ENCODE measurements at places on chromosomes 3 and 15. TPM values are rescaled to one million over a fixed set of nuclear protein-coding genes. Genes with fewer than 3 reads are reported as not detected.

DNA sequence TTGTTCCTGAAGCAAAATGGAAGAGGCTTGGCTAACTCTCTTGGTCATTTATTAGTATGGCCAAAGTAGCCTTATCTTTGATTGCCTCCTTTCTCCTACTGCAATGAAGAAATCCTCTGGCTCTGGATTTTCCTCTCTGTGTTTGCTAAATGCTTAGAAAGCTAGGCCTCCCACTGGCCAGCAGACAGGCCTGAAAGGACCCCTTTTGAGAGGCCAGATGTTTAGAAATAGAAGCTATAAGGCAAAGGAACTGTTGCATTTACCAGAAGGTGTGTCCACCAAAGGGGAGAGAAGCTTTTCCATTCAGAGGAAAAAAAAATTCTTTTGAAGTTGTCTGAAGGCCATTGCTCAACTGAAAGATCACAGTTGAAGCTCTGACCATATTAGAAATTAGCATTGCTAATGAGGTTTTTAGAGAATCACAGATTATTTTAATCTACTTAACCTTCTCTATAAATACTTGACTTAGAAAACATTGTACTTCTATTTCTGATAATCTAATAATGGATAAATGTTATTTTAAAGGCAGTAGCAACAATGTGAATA is 160.8 kb downstream of the SYNPR start:
- H3K27ac ChIP-seq = no peak overlapping the region
- H3K27me3 ChIP-seq = peaks cover 22% of the 10 kb centered on the region
- H3K36me3 ChIP-seq = no peaks in the 10 kb centered on the region
- no peak overlapping the region for H3K4me3 ChIP-seq
- DNase-seq = no peak

GRCh38 chr15:86001200-86001599 is 78.5 kb upstream of the AGBL1 start:
- H3K36me3 ChIP-seq = no peaks in the 10 kb centered on the region
- no peak overlapping the region for H3K4me3 ChIP-seq
- no peak overlapping the region for H3K27ac ChIP-seq
- H3K27me3 ChIP-seq = peaks cover 7% of the 10 kb centered on the region
- DNase-seq = no peak

DNA sequence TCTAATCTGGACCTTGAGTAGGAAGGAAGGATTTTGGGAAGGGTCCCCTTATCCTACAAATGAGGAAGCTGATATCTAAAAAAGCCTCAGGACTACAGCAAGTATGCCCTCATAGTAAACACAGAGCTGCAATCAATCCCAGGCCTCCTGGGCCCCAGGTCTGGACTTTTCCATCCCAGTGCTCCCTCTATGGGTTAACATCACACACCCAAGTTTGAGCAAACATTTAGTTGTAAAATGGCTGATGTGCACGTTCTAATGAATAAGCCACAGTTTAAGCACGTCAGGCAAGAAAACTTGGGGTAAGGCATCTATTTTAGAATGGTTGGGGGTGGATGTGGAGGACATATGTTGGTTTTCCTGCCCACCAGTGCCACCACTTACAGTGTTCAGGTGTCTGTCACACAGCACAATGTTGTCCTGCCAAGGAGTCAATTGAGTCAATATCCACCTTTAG is 44.3 kb upstream of the UBE2E1 start:
- H3K27me3 ChIP-seq = no peaks in the 10 kb centered on the region
- H3K4me3 ChIP-seq = no peak overlapping the region
- no peak overlapping the region for H3K27ac ChIP-seq
- no peaks in the 10 kb centered on the region for H3K36me3 ChIP-seq
- peaks cover 10% of the 10 kb centered on the region for H3K4me1 ChIP-seq

DNA sequence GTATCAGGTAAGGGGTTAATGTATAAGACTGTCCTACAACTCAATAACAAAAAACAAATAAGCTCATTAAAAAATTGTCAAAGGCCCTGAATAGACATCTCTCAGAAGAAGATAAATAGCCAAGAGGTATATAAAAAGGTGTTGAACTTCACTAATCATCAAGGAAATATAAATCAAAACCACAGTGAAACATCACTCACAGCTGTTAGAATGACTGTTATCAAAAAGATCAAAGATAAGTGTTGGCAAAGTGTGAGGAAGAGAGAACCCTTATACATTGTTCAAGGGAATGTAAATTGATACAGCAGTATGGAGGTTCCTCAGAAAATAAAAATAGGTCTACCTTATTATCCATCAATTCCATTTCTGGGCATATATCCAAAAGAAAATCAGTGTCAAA is 95.5 kb downstream of the FILIP1L start:
- peak overlapping the region; percentile 50 for H3K27ac ChIP-seq
- peaks cover 3% of the 10 kb centered on the region for H3K36me3 ChIP-seq
- no peaks in the 10 kb centered on the region for H3K27me3 ChIP-seq

GRCh38 chr3:106540743-106541142 is 671.9 kb upstream of the CBLB start:
- H3K4me3 ChIP-seq = no peak overlapping the region
- no peak overlapping the region for H3K27ac ChIP-seq
- no peak for DNase-seq

RTP3 gene
- total RNA-seq = not detected

GRCh38 chr3:43921056-43921648 is 230.4 kb downstream of the ABHD5 start:
- H3K27ac ChIP-seq = no peak overlapping the region
- H3K27me3 ChIP-seq = peaks cover 12% of the 10 kb centered on the region
- no peaks in the 10 kb centered on the region for H3K36me3 ChIP-seq
- no peak overlapping the region for H3K4me3 ChIP-seq
- H3K4me1 ChIP-seq = peaks cover 12% of the 10 kb centered on the region

DNA sequence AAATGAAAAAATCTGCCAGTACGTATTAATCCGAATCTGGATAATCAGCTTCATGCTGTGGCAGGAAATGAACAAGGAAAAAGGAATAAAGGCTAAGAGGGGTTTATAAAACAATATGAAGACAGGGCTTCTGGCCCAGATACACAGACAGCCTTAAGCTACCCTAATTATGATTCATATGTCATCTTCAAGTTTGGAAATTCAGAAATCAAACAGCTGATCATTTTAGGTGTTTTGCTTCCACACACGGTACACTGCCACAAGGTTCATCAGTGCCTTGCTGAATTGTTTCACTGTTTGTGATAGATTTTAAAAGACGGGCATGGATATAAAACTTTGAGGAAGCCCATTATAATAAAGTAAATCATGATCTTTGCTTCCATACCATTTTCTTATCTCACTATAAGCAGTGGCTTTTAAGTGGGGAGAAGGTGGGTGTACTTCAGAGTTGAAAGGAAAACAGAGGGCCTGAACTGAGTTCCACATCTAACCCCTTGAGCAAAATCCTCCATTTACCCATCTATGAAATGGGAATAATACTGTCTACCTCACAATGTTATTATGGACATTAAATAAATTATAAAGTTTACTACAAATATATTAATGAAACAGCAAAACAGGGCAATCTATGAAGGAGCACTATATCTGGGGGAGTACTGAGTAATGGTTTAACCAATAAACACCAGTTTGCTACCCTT is 15.7 kb downstream of the GTPBP8 start:
- no peak overlapping the region for H3K4me3 ChIP-seq
- H3K27ac ChIP-seq = no peak overlapping the region
- H3K36me3 ChIP-seq = peaks cover 8% of the 10 kb centered on the region
- DNase-seq = no peak

COPS2 gene
- total RNA-seq = 68.4 TPM

DNA sequence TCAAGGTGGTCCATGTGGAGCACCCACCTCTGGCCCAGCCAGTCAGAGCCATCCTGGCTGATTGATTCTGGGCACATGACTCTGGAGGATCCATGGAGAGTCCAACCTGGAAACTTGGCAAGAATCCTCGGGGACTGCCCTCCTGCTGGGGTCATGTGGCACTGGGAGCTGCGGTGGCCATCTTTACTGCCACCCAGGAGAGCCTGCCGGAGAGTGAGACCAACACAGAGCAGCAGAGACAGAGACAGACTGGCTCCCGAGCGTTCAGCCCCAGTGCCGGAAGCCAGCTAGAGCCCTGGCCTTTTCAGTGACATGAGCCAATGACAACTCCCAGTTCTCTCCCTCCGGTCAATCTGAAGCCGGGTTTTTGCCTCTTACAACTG is 11.5 kb upstream of the GATA2 start:
- no peak overlapping the region for H3K27ac ChIP-seq
- no peak overlapping the region for H3K4me3 ChIP-seq
- H3K27me3 ChIP-seq = peaks cover 44% of the 10 kb centered on the region
- no peaks in the 10 kb centered on the region for H3K36me3 ChIP-seq
- no peaks in the 10 kb centered on the region for H3K4me1 ChIP-seq

MAGI1 gene
- 18.9 TPM for total RNA-seq

CFAP100 gene
- not detected for total RNA-seq

DNA sequence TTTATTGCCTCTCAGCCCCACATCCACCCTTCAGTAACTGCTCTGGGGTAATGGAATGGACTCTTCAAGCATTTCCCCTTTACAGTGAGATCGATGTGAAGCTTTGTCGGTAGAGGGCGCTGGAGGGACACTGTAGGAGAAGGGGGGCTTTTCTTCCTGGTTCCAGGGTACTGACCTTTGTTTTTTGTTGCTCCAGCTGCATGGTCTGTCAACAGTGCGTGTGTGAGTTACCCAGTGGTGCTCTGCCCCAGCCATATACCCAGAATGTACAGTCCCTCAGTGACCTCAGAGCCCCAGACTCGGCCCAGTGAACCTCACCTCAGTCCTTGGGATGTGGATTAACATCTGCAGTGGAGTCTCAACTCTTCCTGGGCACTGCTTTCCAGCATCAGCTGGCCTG is 180.3 kb upstream of the TSC22D2 start:
- H3K27me3 ChIP-seq = no peaks in the 10 kb centered on the region
- H3K4me1 ChIP-seq = peaks cover 16% of the 10 kb centered on the region
- no peak overlapping the region for H3K4me3 ChIP-seq
